ENCODE measurements at places on chromosomes 16 and 17.

DNA sequence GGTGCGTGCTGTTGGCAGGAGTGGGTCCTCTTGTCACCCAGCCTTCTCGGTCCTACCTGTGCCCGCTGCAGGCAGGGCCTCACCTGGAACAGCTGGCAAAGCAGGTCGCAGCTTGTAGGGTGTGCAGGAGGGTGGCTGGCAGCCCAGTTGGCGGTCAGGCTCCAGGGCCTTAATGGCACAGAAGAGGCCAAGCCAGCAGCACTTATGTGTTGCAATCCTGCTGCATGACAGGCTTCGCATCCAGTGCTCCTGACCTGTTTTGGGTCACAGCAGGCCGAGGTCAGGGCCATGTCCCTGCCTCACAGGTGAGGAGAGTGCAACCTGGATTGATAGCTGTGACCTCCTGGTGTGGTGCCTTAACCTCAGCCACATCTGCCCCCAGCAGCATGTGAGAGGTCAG lies 31.9 kb downstream of the ZC3H18 start:
- no peak for DNase-seq

GRCh38 chr16:56985288-56985961 lies 3.9 kb upstream of the NLRC5 start:
- DNase-seq: peak; percentile 65

- no peak for DNase-seq
These were observed 66.8 kb downstream of the NDE1 start for GRCh38 chr16:15716694-15717447.

GRCh38 chr16:50006964-50007363 lies 18.1 kb upstream of the CNEP1R1 start:
- no peak for DNase-seq

DNA sequence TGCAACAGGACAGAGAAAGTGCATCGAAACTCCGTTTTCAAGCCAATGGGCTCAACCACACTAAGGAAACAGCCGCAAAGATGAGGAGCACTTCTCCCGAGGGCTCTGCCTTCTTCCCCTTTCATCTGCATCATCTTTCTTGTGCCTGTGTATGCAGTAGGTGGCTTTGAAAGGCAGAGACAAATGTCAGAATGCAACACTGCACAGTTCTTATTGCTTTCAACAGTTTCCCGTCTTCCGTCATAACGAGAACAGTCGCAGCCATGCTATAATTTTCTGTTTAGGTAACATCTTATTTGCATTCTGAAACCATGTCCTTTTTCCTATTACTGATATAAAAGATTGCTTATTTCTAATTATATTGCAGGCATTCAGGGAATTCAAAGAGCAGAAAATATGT lies 205.2 kb downstream of the SLC39A11 start:
- no peak for DNase-seq

DNA sequence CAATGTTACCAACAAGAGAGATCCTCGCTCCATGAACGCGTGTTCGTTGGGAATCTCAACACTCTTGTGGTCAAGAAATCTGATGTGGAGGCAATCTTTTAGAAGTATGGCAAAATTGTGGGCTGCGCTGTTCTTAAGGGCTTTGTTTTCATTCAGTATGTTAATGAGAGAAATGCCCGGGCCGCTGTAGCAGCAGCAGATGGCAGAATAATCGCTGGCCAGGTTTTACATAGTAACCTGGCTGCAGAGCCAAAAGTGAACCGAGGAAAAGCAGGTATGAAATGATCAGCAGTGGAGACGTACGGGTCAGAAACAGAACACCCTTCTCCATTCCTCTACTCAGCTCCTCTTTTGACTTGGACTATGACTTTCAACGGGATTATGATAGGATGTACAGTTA lies 13.3 kb downstream of the SOCS1 start:
- DNase-seq: no peak

- DNase-seq: no peak
These were observed 173.1 kb downstream of the HS3ST3A1 start for GRCh38 chr17:13428611-13429042.

GRCh38 chr17:10114931-10115535 lies 83.4 kb downstream of the GAS7 start:
- DNase-seq: peak; percentile 93

- no peak for DNase-seq
These were observed 8.9 kb upstream of the RAPGEFL1 start for GRCh38 chr17:40168262-40168832.

GRCh38 chr17:76369804-76370203 lies 14.6 kb upstream of the SPHK1 start:
- no peak for DNase-seq

DNA sequence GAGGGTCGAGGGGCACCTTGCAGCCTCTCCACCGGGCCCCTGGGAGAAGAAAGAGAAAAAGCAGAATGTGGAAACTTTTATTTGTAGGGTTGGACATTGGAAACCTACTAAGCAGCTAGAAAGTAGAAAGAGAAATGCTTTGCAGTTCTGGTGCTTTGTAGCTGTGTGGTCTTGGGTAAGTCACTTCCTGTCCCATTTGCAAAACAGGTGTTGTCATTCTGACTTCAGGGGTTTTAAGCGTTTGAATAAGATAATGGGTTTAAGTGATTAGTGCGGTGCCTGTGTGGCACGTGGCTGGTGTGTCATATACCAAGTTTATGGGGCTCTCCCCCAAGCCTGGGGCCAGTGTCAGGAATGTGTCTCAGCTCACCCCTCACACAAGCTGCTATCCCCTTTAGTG lies 1.6 kb downstream of the CA4 start:
- DNase-seq: no peak

DNA sequence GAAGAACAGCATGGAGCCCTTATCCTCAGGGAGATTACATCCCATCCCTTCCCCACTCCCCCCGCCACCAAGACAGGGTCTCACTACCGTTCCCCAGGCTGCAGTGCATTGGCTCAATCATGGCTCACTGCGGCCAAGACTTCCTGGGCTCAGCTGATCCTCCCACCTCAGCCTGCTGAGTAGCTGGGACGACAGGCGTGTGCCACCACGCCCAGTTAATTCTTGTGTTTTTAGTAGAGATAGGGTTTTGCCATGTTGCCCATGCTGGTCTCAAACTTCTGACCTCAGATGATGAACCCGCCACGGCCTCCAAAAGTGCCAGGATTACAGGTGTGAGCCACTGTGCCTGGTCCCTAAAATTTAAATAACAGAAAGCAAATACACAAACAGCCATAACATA lies 48.8 kb downstream of the STH start:
- DNase-seq: no peak

GRCh38 chr17:61524319-61524718 lies 66.7 kb downstream of the NACA2 start:
- no peak for DNase-seq

DNA sequence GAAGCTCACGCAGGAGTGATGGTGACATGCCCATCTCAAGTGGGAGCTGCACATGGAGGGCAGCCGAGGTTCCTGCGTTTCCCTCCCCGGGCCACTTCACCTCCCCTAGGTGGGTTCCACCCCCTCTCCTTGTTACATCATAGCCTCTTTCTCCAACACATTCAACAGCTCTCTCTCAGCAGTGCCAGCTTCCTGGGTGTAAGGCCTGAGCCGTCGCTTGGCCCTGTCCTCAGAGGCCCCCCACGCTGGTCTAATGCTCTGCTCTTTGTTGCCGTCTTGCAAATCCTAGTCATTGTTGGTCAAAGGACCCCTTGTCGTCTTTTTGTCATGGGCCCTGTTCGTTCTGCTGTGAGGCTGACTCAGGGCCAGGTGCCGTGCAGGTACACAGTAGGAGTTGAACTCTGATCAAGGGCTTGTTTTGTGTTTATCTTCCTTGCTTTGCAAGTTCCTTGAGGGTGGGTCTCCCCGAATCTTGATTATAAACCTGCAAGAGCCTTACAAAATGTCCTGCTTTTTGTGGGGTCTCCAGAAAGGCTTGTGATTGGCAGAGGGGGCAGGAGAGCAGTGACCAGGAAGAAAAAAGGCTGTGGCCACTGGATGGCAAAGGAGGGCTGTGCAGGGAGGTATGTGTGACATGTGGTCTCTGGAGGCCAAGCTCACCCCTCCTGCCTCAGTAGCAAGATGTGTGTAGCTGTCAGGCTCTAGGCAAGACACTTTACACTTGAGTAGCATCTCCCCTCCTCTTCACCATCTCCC lies 136.6 kb downstream of the CCDC182 start:
- DNase-seq: no peak

- DNase-seq: no peak
These were observed 171.0 kb downstream of the CCDC182 start for GRCh38 chr17:57574040-57574513.

DNA sequence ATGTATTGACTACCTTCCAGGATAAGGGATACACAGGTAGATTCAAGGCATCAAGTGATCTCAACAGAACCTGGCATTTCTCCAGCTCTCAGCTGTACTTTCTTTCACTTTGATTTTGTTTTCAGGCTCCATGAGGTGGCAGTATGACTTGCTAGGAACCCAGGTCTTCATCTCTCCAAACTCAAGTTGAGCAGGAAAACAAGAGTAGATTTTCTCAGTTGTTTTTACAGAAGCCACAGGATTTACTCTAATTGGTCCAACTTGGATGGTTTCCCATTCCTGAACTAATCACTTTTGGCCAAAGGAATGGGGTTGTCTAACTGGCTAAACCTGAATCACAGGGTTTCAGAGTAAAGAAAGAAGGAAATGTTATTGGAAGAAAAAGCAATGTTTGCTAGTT lies 146.6 kb downstream of the TRIM37 start:
- DNase-seq: peak; percentile 21

GRCh38 chr17:76504117-76504516 lies 2.9 kb upstream of the RHBDF2 start:
- no peak for DNase-seq

DNA sequence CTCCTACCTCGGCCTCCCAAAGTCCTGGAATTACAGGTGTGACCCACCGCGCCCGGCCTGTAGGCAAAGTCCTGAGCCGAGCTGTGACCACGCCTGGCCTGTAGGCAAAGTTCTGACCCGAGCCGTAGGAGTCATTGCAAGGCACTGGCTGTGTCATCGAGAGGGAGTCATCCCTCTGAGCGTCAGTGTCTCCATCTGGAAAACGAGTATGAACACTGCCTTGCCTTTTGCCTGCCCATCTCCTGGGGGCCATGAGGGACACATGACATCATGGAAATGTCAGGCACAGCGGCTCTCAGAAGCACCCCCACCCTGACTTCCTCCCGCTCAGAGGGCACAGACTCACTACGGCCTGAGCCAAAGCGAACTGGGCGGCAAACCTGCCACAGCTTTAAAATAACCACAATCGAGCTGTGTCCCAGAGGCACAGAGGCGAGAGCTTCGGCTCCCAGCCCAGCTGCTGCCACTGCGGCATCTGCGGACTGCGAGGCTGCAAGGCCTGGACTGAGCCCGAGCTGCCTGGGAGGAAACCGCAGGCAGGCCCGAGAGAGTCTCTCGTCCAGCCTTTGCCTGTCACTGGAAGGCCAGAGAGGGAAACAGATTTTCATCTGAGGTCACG lies 50.8 kb downstream of the RPH3AL start:
- DNase-seq: no peak

DNA sequence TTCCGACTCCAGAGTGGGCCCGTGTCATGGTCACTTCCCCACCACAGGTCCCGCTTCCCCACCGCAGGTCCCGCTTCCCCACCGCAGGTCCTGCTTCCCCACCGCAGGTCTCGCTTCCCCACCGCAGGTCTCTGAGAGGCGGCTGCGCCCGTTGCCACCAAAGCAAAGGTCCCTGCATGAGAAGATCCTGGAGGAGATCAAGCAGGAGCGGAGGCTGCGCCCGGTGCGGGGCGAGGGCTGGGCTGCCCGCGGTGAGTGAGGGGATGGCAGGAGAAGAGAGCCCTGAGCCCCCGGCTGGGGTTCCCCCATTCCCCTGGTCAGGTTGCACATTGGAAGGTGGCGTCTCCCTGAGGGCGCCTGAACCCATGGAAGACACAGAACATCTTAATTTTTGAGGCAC lies 17.4 kb upstream of the TCF25 start:
- DNase-seq: no peak

GRCh38 chr17:62746941-62747340 lies 61.2 kb downstream of the MARCHF10 start:
- DNase-seq: no peak

- no peak for DNase-seq
These were observed 30.5 kb downstream of the ADCY7 start for GRCh38 chr16:50296807-50297206.

- DNase-seq: no peak
These were observed 19.4 kb downstream of the CMTM4 start for GRCh38 chr16:66677179-66677578.

GRCh38 chr17:81298325-81298990 lies 3.4 kb upstream of the SLC38A10 start:
- DNase-seq: no peak

GRCh38 chr17:82592289-82592766 lies 55.9 kb downstream of the WDR45B start:
- DNase-seq: no peak

DNA sequence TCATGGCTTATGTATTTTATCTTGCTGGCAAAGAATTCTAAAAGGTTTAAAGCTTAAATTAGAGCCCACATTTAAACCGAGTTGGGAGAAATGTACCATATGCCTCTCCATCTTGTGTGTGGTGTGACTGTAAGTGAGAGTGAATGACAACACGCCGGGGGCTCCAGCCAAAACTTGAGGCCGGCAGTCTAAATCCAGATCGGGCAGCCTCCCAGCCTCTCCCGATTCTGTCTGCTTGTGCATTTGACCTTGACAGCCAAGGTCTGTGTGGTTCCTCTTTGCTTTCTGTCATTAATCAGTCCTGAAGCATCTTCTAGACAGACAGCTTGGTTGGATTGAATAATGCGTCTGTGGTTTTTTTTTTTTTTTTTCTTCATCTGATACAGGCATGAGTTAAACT lies 1093.2 kb upstream of the EEF2KMT start:
- DNase-seq: no peak

- DNase-seq: no peak
These were observed 64.1 kb downstream of the PLD6 start for GRCh38 chr17:17141860-17142552.

DNA sequence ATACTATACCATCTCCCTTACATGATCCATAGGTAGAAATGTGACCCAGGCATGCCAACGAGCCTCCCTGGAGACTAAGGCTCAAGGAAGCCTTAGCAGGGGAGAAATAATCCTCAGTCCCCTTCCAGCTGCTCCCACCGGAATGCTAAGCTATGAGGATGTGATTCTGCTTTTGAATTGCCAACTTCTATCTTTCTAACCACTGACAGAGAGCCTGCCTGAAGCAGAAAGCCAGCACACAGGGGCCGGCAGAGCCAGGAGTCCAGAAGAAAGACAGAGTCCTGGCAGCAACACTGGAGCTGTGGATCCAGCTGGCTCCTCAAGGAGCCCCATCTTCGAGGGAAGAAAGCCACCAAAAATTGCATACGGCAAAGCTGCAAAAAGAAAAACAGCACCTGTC lies 579.6 kb upstream of the CDH5 start:
- no peak for DNase-seq

GRCh38 chr17:64037802-64038201 lies 17.4 kb upstream of the ICAM2 start:
- no peak for DNase-seq

DNA sequence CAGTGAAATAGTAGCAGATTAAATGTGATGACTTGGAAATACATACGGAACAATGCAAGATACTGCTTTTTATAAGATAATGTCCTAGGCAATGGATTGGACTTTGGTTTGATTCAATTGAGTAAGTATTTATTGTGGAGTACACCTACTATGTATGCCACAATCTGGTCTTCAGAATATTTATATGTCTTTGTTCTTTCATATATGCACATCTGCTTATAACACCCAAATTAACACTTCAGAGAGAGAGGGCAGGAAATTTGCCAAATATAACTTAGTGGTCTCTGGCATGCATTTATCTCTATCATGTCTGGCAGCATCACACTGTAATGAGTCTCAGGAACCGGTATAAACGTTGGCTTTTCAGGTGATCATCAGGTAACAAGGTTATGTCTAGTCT lies 16.9 kb downstream of the RPGRIP1L start:
- no peak for DNase-seq

GRCh38 chr17:40663252-40663651 lies 1.7 kb downstream of the KRT222 start:
- DNase-seq: no peak

GRCh38 chr16:86476956-86477534 lies 33.3 kb upstream of the FOXF1 start:
- no peak for DNase-seq
